ENCODE measurements at places on chromosomes 1 and 21.

DNA sequence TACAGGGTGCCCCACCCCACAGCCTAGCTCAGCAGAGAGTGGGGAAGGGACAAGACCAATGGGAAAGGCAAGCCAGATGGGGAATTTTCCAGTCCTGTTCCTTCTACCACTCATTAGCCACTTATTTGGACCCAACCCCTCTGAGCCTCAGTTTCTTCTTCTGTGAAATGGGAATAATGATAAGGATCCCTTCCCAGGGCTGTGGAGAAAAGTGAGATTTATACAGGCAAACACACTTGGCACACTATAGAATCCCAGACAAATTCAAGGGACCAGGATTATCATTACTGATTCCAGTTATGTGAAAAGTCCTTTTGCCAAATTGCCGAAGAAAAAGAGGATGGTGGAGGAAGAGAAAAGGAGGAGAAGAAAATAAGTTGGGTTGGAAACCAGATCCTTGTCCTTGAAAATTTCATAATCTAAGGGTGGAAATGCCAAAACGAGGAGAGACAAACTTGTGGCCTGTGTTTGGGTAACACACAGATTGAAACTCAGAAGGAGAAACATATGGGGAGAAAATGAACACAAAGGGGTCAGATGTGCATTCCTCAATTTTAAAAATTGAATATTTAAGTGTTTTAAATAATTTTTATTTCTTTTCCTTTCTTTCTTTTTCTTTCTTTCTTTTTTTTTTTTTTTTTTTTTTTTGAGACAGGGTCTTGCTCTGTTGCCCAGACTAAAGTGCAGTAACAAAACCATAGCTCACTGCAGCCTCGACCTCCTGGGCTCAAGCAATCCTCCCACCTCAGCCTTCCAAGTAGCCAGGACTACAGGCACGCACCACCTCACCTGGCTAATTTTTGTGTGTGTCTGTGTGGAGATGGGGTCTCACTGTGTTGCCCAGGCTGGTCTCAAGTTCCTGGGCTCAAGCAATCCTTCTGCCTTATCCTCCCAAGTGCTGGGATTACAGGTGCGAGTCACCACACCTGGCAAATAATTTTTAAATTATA, 9.6 kb downstream of the CAPN2 start:
- no peak for DNase-seq

DNA sequence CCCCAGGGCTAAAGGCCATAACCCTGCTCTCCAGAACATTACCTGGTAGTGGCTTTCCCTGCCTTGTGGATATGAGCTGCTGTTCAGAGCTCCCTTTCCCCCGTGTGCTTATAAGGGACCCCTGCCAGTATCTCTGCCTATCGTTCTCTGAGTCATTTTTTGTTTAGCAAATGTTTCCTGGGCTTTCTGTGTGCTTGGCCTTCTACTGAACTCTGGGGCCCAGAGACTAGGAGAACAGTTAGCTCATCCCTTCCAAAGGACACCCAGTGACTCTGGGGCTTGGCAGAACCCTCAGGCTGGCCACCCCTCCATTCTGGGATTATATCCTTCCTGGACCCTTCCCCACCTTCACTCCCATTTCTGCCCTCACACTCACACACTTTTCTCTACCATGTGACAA, 80.8 kb upstream of the POU3F1 start:
- DNase-seq = peak; percentile 23

DNA sequence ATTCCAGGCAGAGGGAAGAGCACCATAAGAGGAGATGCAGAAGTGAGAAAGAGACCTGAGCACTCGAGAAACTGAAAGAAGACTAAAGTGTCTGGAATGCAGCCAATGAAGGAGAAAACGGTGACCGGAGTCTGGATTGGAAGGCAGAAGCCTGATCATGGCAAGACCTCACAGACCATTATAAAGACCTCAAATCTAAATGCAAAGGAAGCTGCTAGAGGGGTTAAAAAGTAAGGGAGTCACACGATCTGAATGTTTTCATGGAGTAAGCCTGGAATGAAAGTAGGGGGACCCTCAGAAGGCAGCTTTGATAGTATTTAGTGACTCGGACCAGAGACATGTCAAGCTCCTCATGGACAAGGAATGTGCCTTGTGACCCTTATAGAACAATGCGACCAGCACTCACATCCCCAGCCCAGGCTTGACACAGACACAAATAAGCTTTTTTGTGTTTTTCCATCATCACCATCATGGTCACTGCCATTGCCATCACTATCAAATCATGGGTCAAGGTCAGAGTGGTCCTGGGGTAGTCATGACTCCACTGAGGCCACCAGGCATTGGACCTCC, 183.6 kb downstream of the SEC16B start:
- DNase-seq = peak; percentile 67

- no peak for DNase-seq
These were observed 9.1 kb upstream of the SCYL3 start for GRCh38 chr1:169902751-169903150.

Data from EH (cell line).